Right atrium auricular region (tissue), 2 donors: ENCODE measurements at places on chromosomes 1 and 21. TPM values are rescaled to one million over a fixed set of nuclear protein-coding genes. Genes with fewer than 3 reads are reported as not detected.

- no peak overlapping the region for H3K4me3 ChIP-seq
- H3K4me1 ChIP-seq = no peaks in the 10 kb centered on the region
- DNase-seq = no peak
- no peaks in the 10 kb centered on the region for H3K36me3 ChIP-seq
- H3K27ac ChIP-seq = no peak overlapping the region
These were observed 672.6 kb upstream of the NEGR1 start for GRCh38 chr1:72954943-72955342.

The POTED gene
- total RNA-seq = not detected

DNA sequence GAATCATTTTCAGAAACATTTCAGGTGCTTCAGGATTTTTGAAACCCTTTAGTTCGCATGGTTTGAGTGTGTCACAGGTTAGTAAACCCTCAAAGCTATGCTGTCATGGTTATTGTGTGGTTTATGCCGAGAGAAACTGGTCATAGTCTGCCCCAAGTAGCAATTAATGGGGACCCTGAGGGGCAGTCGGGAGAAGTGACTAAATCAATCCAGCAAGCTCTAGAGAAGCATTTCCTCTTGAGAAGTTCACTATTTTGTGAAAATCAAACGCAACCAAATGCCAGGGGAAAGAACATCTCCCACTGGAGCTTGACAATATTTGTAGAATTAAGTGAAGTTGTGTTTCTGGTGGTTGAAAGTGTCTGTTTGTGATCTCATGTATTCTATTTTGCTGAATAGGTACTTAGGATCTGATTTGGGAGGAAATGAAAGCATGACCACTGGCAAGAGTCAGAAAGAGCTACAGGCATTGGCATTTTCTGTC is 63.0 kb upstream of the BACH1 start:
- no peaks in the 10 kb centered on the region for H3K27me3 ChIP-seq
- peaks cover 19% of the 10 kb centered on the region for H3K4me1 ChIP-seq
- H3K36me3 ChIP-seq = no peaks in the 10 kb centered on the region
- H3K27ac ChIP-seq = no peak overlapping the region
- no peak overlapping the region for H3K4me3 ChIP-seq
- DNase-seq = no peak

The ILDR2 gene
- 7.3 TPM for total RNA-seq

The SNIP1 gene
- total RNA-seq = 12.0 TPM

DNA sequence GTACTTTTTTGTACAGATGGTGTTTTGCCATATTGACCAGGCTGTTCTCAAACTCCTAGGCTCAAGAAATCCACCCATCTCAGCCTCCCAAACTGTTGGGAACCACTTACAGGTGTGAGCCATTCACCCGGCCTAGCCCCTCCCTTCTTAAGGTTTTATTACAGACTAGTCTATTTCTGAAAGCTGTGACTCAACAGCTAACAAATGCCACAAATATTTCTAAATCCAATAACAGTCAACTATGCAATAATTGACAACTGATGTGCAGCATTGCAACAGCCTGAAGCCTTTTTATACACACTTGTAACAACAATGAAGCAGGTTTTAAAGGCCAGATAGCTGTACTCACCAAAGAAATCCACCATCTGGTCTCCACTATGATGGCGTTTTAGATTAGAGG is 51.4 kb downstream of the GRIK1 start:
- no peak overlapping the region for H3K27ac ChIP-seq
- DNase-seq = no peak
- no peak overlapping the region for H3K4me3 ChIP-seq
- H3K36me3 ChIP-seq = no peaks in the 10 kb centered on the region
- H3K4me1 ChIP-seq = no peaks in the 10 kb centered on the region
- H3K27me3 ChIP-seq = no peaks in the 10 kb centered on the region

DNA sequence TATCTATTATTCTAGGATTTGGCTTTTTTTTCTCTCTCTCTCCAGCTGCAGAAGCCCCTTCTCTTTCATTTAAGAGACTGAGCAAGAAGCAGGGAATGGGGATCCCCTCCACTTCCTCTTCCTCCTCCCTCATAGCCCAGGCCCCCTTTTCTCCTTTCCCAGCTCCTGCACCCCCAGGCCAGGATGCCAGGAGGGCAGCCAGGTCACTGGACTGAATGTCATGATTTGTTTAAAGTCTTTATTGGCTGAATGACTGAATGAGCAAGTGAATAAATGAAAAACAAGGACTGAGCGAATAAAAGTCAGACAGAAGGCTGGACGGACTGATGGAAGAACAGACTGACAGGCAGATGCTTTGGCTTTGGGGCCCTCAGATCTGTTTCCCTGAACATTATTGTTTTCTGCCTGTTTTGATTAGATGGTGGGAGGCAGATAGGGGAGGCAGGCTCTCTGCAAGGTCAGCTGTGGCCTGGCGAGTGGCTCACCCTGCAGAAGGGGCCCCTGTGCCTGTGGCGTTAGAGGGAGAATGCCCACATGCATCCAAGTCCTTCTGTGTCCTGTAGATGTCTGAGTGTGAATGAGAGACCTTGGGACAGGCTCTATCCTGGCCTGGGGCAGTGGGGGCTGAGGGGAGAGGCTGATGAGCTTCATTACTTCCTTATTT is 20.3 kb upstream of the ADGRB2 start:
- no peak for DNase-seq
- H3K4me3 ChIP-seq = no peak overlapping the region
- H3K4me1 ChIP-seq = no peaks in the 10 kb centered on the region
- H3K36me3 ChIP-seq = no peaks in the 10 kb centered on the region
- H3K27ac ChIP-seq = no peak overlapping the region

- DNase-seq = peak; percentile 59
- H3K27ac ChIP-seq = peak overlapping the region; percentile 85
- H3K36me3 ChIP-seq = no peaks in the 10 kb centered on the region
These were observed 382.5 kb upstream of the VAMP3 start for GRCh38 chr1:7388488-7389185.

DNA sequence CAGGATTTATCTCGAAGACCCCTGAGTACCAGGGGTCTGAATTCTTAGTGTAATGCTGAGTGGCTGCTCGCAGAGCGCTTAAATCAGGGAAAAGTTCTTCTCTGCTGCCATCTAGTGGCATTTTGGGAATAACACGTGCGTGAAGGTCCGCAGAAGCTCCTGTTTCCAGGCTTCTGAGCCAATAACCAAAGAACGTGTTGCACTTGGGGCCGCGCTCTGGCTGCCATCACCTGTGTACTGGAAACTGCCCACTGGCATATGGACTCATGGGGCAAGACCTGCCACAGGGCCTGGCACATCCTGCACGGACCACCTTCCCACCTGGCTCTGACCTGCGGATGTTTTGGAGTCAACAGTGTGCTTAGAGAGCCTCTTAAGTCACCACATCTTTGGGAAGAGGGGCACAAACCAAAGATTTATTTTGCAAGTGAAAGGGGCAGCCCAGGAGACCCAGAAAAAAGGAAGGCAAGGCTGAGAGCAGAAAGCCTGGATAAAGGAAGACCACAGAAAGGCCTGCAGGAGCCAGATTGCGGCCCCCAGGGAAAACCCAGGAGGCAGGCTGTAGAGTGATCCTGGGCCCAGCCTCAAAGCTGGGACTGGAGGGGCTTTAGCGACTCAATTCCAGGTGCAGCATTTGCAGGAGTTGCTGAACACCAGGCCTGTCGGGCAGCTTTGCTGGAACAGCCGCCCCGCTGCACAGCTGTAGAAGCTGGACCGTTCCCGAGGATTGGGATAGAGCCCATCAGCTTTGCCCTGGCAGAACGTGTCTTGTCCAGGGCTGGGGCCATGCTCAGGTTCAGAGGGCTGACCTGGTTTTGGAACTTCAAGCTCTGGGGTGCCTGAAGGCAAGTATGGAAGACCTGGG is 13.0 kb downstream of the CHIT1 start:
- no peaks in the 10 kb centered on the region for H3K27me3 ChIP-seq
- H3K36me3 ChIP-seq = no peaks in the 10 kb centered on the region
- no peak for DNase-seq
- no peaks in the 10 kb centered on the region for H3K4me1 ChIP-seq
- no peak overlapping the region for H3K4me3 ChIP-seq

DNA sequence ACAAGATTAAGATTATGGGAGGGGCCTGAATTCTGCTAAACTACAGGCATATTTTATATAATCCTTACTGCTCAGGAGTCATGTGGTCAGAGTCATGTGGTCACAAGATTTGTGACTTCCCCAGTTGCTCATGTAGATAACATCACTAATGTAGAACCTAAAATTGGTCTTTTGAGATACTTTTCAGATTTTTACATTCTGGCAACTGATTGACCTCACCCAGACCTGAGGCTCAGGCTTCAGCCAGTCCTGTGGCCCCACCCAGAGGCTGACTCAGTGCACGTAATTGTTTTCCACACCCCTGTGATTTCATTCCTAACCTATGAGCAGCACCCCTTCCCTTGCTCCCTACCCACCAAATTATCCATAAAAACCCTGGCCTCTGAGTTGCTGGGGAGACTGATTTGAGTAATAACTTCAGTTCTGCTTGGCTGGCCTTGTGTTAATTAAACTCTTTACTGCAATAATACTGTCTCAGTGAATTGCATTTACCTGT is 41.7 kb upstream of the ZNF326 start:
- no peak overlapping the region for H3K4me3 ChIP-seq
- no peaks in the 10 kb centered on the region for H3K27me3 ChIP-seq
- H3K4me1 ChIP-seq = no peaks in the 10 kb centered on the region
- no peaks in the 10 kb centered on the region for H3K36me3 ChIP-seq

The SPRR2G gene
- not detected for total RNA-seq

The PDIK1L gene
- 3.4 TPM for total RNA-seq

- no peak for DNase-seq
- peak overlapping the region; percentile 75 for H3K4me3 ChIP-seq
- H3K36me3 ChIP-seq = peaks cover 32% of the 10 kb centered on the region
- peak overlapping the region; percentile 14 for H3K27ac ChIP-seq
- no peaks in the 10 kb centered on the region for H3K27me3 ChIP-seq
- no peaks in the 10 kb centered on the region for H3K4me1 ChIP-seq
These were observed 2.3 kb downstream of the H3-3A start for GRCh38 chr1:226064816-226065248.

The IQGAP3 gene
- not detected for total RNA-seq

DNA sequence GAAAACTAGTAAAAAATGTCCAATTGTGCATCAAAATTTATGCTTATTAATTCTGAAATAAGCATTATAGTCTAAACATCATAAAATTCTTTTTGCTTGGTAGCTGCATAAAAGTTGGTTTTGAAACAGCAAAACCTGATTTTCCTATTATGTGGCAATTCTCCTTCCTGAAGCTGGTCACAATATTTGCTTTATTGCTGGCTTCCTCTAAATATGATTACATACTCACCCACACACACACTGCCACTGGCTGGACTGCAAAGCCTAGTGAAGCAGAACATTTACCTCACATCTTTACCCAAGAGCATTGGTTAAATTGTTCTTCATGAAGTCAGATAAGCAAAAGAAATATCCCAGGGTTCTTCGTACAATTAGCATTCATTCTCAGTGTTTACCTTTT is 103.0 kb downstream of the NR5A2 start:
- no peak overlapping the region for H3K4me3 ChIP-seq
- no peak for DNase-seq
- H3K4me1 ChIP-seq = no peaks in the 10 kb centered on the region
- H3K27ac ChIP-seq = no peak overlapping the region
- H3K27me3 ChIP-seq = no peaks in the 10 kb centered on the region
- no peaks in the 10 kb centered on the region for H3K36me3 ChIP-seq

The FLG gene
- not detected for total RNA-seq

The HES4 gene
- 68.4 TPM for total RNA-seq

- H3K36me3 ChIP-seq = no peaks in the 10 kb centered on the region
- H3K27me3 ChIP-seq = no peaks in the 10 kb centered on the region
These were observed 56.1 kb upstream of the CAMK1G start for GRCh38 chr1:209527372-209527771.

DNA sequence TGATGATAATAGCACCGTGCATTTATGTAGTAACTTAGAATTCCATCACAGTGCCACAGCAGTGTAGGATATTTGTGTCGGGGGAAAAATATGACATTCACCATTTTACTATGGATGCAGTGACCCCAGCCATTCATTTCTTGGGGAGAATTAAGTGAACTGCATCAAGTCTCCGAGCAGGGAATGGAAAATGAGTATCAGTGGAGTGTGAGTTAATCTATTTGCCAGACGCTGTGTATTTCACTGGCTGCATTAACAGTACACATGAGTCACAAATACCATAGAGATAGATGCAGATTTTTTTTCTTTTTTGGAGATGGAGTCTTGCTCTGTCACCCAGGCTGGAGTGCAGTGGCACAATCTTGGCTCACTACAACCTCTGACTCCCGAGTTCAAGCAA is 33.8 kb upstream of the SLC45A1 start:
- no peak for DNase-seq
- no peaks in the 10 kb centered on the region for H3K27me3 ChIP-seq
- no peak overlapping the region for H3K4me3 ChIP-seq
- H3K4me1 ChIP-seq = no peaks in the 10 kb centered on the region
- H3K36me3 ChIP-seq = no peaks in the 10 kb centered on the region

The BSDC1 gene
- 47.1 TPM for total RNA-seq

The UBE2U gene
- not detected for total RNA-seq

DNA sequence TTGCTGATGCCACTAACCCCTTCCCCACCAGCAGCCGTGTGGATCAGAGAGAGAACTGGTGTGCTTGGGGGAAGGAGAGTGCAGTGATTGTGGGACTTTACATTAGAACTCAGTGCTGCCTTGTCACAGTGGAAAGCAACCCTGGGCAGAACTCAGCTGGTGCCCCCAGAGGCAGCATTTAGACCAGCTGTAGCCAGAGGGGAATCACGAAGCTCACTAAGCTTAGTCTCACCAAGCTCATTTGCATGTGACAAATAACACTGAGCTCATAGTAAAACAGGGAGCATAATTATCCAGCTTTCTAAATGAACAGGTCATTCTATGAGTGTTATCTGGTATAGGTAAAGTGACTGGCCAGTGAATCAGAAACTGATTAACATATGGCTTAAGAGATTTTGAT is 9.8 kb upstream of the SMAP2 start:
- no peak overlapping the region for H3K27ac ChIP-seq
- H3K4me1 ChIP-seq = no peaks in the 10 kb centered on the region
- H3K27me3 ChIP-seq = no peaks in the 10 kb centered on the region
- H3K4me3 ChIP-seq = no peak overlapping the region
- no peak for DNase-seq

GRCh38 chr1:53371121-53371666 is 43.3 kb upstream of the LRP8 start:
- no peak overlapping the region for H3K27ac ChIP-seq
- H3K36me3 ChIP-seq = no peaks in the 10 kb centered on the region
- no peaks in the 10 kb centered on the region for H3K4me1 ChIP-seq
- no peak overlapping the region for H3K4me3 ChIP-seq

GRCh38 chr1:27074175-27074780 is 61.6 kb upstream of the TENT5B start:
- H3K27me3 ChIP-seq = no peaks in the 10 kb centered on the region
- peaks cover 9% of the 10 kb centered on the region for H3K4me1 ChIP-seq
- no peak overlapping the region for H3K4me3 ChIP-seq
- no peak for DNase-seq
- H3K36me3 ChIP-seq = no peaks in the 10 kb centered on the region

DNA sequence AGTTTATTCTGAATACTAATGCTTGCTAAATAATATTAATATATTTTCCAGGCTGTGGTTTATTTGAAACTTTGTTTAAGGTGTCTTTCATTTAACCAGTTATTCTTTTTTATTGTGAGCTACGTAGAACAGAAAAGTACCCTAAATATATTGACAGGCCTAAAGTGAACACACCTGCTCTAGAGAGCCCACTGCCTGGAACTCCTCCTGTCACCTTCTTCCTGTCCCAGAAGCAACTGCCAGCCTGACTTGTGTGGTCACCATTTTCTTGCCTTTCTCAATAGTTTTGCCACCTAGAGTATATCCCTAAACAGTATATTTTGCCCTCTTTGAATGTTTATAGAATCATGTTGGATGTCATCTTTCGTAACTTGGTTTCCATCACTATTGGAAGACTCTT is 48.5 kb downstream of the SCCPDH start:
- H3K27me3 ChIP-seq = no peaks in the 10 kb centered on the region
- H3K4me3 ChIP-seq = no peak overlapping the region
- peaks cover 34% of the 10 kb centered on the region for H3K36me3 ChIP-seq
- H3K4me1 ChIP-seq = no peaks in the 10 kb centered on the region
- no peak overlapping the region for H3K27ac ChIP-seq
- DNase-seq = no peak

The C1orf53 gene
- 4.0 TPM for total RNA-seq
